ENCODE measurements at places on chromosomes 2 and 18.

- no peak for DNase-seq
Measured at GRCh38 chr18:67597759-67598158, 81.2 kb upstream of the DSEL start.

GRCh38 chr18:59929621-59930295 lies 30.0 kb downstream of the PMAIP1 start:
- DNase-seq, result no peak

DNA sequence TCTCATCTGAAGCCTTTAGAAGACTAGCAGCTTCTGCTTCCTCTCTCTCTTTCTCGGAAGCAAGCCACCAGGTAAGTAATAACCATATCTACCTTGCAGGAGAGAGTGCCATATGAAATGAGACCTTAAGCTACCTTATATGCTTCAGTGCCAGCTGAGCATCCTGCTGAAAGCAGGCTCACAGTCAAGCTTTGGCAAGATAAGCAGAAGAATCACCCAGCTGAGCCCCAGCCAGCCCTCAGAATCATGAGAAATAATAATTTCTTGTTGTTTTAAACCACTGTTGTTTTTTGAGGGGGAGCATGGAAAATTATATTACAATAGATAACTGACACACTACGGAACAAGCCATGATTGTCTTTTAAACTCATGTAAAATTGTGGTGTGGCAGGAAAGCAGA lies 514.4 kb downstream of the MBD2 start:
- no peak for DNase-seq

DNA sequence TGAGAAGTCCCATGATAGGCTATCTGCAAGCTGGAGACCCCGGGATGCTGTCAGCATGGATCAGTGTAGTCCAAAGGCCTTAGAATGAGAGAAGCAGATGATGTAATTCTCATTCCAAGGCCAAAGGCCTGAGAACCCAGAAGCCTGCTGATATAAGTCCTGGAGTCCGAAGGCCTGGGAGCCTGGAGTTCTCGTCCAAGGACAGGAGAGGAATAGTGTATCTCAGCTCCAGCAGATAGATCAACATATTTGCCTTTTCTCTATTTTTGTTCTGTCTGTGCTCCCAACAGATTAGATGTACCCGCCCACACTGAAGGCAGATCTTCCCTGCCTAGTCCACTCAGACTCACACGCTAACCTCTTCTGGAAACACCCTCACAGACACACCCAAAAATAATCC lies 454.9 kb upstream of the CHAC2 start:
- no peak for DNase-seq

- no peak for DNase-seq
Measured at GRCh38 chr18:50190236-50190635, 4.7 kb downstream of the MYO5B start.

GRCh38 chr2:71692621-71693277 lies 239.4 kb downstream of the DYSF start:
- DNase-seq, result no peak

- DNase-seq, result no peak
Measured at GRCh38 chr2:71461304-71461671, 7.9 kb downstream of the DYSF start.

GRCh38 chr2:5938566-5938896 lies 246.3 kb downstream of the SOX11 start:
- no peak for DNase-seq

- no peak for DNase-seq
Measured at GRCh38 chr2:75256485-75256884, 57.2 kb upstream of the TACR1 start.

DNA sequence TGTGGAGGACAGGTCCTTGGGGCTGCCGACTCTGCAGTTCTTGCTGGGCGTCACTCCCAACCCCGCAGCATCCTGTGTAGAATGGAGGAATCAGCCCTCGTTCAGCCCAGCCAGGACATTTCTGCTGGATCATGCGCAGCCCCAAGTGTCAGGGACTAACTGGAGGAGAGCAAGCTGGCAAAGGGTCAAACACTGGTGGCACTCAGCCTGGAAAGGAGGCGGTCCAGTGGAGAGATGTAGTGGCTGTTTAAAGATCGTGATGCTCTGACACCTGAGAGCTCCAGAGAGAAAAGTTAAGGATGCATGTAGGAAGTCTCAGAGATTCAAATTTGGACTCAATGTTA lies 63.6 kb upstream of the SH3RF3 start:
- DNase-seq, result no peak

- no peak for DNase-seq
Measured at GRCh38 chr2:203811491-203812221, 55.9 kb upstream of the CTLA4 start.

GRCh38 chr18:2223449-2223848 lies 347.9 kb downstream of the METTL4 start:
- DNase-seq, result no peak

GRCh38 chr2:113238871-113239839 lies 39.6 kb downstream of the PAX8 start:
- no peak for DNase-seq

- no peak for DNase-seq
Measured at GRCh38 chr2:239368906-239369552, 31.8 kb downstream of the HDAC4 start.

- DNase-seq, result no peak
Measured at GRCh38 chr2:15725101-15725781, 133.6 kb downstream of the DDX1 start.

DNA sequence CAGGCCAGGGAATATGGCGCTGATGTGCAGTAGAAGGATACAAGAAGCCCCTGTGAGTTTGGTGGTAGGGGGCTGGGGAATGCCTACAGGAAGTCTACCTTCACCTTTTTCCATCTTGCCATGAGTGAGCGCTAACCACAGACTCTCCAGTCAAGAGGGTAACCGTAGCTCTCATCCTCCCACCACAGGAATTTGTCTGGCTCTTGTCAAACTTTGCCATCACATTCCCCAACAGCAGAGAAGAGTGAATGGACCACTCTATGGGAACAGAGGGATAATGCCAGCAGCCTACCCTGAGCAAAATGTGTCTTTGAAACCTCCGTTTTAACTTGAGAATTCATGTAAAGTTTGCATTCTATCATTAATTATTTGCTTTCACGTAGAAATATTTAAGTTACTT lies 168.3 kb downstream of the NRP2 start:
- no peak for DNase-seq

DNA sequence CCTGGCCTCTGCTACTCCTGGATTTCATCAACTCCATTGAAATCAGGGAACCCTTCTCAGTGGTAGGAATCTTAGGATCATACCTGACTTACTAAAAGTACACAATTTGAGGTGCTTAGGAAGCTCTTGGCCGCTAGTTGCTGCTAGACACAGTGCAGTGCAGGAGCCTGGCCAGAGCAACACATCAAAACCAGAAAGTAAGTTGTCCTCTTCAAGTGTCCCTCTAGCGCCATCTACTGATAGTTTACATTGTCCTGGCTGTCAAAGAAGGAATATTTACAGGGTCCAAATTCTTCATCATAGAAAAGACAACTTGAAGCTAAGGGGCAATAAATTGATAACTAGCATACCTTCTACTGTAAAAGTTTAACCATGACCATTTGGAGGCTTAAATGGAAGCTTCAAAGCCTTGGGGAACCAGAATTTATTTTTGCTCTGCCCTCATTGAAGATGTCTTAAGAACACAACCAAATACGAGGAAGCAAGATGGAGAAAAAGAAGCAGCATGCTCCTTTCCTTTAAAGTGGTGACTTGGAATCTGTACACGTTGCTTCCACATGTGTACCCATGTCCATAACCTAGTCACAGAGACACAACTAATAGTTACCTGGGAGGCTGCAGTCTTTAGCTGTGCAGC lies 889.1 kb upstream of the GCFC2 start:
- no peak for DNase-seq

DNA sequence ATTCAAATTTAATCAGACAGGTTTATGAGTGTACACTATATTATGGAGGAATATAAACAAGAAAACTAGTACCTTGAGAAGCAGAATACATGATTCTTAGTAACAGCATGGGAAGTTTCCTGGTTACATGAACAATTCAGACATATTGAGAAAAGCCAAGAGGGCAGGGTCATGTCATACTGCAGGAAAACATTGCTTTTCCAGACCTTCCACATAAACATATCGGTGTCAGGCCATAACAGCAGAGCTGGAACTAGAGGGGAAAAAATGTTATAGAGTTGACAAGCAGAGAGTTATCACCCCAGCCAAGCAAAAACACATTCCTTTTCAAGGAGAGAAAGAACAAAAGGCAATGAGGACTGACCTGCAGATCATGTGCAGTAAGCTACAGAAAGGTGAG lies 74.7 kb upstream of the ZNF236 start:
- DNase-seq, result no peak

- DNase-seq, result no peak
Measured at GRCh38 chr2:64315291-64315960, 138.5 kb upstream of the LGALSL start.
